ENCODE measurements at places on chromosomes 1 and 21. TPM values are rescaled to one million over a fixed set of nuclear protein-coding genes. Genes with fewer than 3 reads are reported as not detected.

TNFRSF1B gene
- not detected for total RNA-seq

OR6K3 gene
- not detected for total RNA-seq

F5 gene
- not detected for total RNA-seq

EPHB2 gene
- total RNA-seq = 0.53 TPM

OR2AK2 gene
- total RNA-seq = not detected

PRELP gene
- not detected for total RNA-seq

SPATA45 gene
- 2.0 TPM for total RNA-seq

PHF13 gene
- total RNA-seq = 14.7 TPM

SNAPIN gene
- 31.1 TPM for total RNA-seq

B3GALT2 gene
- not detected for total RNA-seq

CFHR2 gene
- total RNA-seq = not detected

REN gene
- not detected for total RNA-seq

SMG5 gene
- 88.9 TPM for total RNA-seq

SLC19A1 gene
- 41.2 TPM for total RNA-seq

GCLM gene
- 24.0 TPM for total RNA-seq

KRTCAP2 gene
- 166 TPM for total RNA-seq
